ENCODE measurements at places on chromosomes 12 and 14.

GRCh38 chr12:80936353-80936641 lies 1.4 kb downstream of the LIN7A start:
- no peak for DNase-seq

DNA sequence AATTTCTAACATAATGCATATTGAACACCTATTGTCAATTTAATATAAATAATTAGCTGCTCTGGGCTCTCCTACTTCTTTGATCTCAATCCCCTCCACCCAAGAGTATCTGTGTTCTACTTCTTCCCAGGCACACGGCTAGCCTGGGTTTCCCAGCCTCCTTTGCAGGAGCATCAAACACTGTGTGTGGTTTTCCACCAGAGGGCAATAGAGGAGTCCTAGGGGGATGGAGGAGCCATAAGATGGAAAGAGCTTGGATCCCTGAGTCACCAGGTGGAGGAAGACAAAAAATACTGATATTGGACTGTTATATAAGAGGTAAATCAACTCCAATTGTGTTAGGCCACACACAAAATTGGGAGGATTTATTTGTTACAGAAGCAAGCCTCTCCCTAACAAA lies 333.7 kb downstream of the GLT1D1 start:
- no peak for DNase-seq

DNA sequence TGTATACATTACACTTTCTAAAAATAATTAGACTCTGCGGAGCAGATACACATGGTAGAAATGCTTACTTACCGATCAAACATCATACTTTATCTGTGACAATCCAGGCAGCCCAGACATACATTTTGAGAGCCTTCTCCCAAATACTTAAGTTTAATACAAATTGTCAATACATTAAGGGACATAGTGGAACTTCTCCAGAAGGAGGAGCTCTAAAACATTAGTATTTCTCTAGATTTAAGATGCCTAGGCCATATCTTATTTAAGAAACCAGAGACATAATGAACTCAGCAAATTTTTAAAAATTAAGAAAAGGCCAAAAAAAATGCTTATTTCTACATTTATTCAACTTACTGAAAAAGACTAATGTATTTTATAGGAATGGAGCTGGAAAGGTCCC lies 16.1 kb downstream of the ACSM4 start:
- DNase-seq: no peak

GRCh38 chr14:39267608-39268005 lies 33.9 kb downstream of the MIA2 start:
- no peak for DNase-seq

DNA sequence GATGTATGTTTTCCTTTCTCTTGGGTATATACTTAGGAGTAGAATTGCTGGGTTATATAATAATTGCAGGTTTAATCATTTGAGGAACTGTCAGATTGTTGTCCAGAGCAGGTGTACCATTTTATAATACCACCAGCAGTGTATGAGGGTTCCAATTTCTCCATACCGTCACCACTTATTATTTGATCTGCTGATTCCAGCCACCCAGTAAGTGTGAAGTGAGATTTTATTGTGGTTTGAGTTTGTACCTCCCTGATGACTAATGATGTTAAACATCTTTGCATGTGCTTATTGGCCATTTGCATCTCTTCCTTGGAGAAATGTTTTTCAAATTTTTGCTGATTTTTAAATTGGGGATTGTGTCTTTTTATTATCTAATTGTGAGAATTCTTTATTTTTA lies 15.1 kb downstream of the NCKAP5L start:
- no peak for DNase-seq

GRCh38 chr14:66595394-66595793 lies 87.4 kb downstream of the GPHN start:
- no peak for DNase-seq

- DNase-seq: no peak
Observed at GRCh38 chr12:44653861-44654527, 222.1 kb downstream of the NELL2 start.

- no peak for DNase-seq
Observed at GRCh38 chr12:19498099-19498498, 58.8 kb downstream of the AEBP2 start.

Data from stimulated activated CD8-positive, alpha-beta memory T cell treated with anti-CD3 and anti-CD28 coated beads, Interleukin-4, amount 100 ng/mL, for 24 hours (primary cell).